ENCODE measurements at places on chromosomes 3 and 15.
A peak's percentile ranks its signal among the peaks of the same experiment; 100 is the strongest.

DNA sequence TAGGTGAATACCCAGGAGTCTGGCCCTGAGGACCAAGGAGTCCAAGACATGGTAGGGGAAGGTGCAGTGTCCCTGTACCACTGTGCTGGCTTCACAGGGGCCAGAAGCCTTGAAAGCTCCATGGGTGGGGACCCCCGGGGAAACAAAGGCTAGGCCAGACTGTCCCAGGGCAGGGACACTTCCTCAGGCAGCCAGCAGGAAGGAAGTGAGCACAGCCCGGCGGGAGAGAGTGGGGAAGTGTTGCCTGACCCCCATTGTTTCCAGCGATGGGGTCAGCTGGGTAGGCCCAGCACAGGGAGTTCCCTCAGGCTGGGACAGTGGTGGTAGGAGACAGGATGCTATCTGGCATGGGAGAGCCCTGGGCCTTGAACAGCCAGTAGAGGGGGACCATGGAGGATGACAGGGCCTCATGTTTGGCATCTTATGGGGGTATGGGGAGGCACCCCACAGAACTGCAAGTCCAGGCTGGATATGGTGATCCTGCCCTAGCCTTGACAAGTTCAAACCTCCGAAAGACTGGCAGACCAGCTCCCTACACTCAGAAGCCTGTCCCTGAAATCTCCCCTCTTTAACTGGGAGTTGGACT lies 1.2 kb upstream of the HYAL2 start:
- DNase-seq, result no peak

GRCh38 chr15:83559310-83559966 lies 94.5 kb upstream of the ADAMTSL3 start:
- DNase-seq, result peak; percentile 37

DNA sequence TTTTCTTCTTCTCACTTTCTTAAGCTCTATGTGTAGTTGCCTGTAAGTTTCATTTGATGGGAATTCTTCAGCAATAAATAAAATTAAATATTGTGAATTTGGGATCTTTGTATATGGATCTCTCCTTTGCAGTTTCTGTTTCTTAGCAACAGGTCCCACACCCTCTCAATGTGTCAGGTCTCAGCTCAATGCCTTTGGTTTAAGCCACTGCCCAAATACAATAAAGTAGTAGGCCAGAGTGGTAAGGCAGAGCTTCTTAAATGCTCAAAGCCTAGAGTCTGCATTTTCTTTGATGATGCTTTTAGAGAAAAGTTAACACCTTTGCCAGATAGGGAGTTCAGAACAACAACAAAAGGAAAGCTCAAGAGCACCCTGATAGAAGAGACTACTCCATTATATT lies 343.7 kb downstream of the NSUN3 start:
- no peak for DNase-seq

- DNase-seq, result no peak
Observed at GRCh38 chr3:111688190-111688800, 93.1 kb upstream of the ZBED2 start.

GRCh38 chr3:40718209-40718608 lies 193.4 kb downstream of the ZNF621 start:
- no peak for DNase-seq

DNA sequence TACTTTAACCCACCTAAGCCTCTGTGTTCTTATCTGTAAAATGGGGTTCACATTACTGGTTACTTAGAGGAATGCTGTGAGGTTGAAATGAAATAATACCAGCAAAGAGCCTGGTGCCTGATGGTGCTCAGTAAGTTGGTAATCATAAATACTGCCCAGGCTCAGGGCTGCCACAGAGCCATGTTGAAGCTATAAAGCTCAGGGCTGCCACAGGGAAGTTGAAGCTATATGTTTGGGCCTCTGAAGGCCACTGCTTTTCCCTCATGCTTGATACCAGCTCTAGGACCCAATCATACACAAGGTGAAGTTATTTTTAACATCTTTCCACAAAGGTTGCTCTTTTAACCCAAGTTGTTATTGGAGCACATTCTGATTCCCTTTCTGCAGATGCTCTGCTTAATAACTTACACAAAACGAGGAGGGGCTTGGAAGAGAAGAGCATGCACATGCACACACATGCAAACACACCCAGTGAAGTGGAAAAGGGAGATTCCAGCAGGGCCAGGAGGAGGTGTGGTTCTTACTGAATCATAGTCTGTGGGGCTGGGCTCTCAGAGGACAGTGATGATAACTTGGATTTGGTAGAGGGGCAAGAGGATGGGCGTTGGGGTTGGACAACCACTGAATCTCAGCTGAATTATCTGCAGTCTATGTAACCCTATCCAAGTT lies 17.4 kb downstream of the PARP14 start:
- DNase-seq, result no peak

GRCh38 chr3:170490828-170491560 lies 72.3 kb downstream of the CLDN11 start:
- DNase-seq, result no peak

DNA sequence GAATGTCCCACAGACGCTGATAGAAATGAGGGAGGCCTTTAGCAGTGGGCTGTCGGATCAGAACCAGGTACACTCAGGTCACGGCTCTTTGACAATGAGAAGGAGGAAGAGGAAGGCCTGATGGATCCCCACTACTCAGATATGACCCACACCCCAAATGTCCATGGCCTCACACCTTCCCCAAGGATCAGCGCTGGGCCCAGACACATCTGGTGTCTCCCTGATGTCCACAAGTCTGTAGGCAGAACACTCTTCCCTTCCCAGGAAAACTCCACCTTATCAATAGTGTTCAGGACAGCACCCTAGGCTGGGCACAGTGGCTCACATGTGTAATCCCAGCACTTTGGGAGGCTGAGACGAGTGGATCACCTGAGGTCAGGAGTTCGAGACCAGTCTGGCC lies 33.3 kb upstream of the SFMBT1 start:
- no peak for DNase-seq

- DNase-seq, result no peak
Observed at GRCh38 chr3:114863848-114864247, 283.2 kb downstream of the ZBTB20 start.

DNA sequence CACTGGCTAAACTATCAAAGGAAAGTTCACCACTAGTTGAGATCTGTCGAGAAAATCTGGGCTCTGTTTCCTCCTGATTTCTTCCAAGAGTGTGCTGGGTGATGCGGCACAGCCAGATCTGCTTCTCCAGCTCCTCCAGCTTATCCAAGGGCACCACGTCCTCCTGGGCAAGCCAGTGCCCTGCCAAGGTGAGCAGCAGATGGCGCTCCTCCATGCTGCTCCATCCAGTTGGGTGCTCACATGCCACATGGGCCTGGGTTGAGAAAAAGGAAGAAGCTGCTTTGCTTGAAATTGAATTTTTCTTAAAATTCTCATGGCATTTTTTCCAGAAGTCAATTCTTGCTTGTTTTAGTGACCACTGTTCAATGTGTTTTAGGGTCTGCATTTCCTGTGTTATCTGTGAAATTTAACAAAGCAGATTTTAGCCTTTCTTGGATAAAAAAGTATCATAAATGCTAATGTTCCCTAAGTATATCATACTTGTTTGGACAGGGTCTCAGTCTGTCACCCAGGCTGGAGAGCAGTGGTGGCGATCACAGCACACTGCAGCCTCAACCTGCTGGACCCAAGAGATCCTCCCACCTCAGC lies 47.3 kb downstream of the EIF3J start:
- DNase-seq, result no peak

DNA sequence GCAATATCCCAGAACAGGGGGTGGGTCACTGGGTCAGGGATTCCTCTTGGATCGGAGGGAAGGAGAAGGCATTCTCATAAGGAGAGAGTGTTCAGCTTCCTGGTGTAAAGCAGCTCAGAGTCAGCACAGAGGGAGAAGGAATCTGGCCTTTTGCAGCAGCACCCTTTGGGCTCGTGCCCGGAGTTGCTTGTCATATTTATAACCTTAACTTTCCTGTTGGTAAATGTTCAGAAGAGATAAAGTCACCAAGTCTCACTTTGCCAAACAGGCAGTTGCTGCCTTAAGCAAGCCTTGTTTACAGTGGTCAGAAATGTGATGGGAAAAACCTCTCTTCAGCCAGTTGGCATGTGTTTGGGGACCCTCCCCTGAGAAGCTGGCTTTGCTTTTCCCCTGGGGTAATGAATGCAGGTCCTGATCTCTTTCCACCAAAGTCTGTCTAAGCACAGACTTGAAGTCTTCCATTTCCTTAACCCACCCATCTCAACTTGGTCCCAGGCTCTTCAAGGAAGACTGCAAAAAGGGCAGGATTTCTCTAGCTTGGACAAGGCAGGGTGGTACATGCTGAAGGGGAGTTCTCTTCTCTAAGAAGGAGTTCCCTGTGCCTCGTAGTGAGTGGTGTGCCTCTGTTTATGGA lies 206.9 kb upstream of the BHLHE40 start:
- DNase-seq, result no peak

- DNase-seq, result no peak
Observed at GRCh38 chr3:72323773-72324172, 524.5 kb downstream of the SHQ1 start.

DNA sequence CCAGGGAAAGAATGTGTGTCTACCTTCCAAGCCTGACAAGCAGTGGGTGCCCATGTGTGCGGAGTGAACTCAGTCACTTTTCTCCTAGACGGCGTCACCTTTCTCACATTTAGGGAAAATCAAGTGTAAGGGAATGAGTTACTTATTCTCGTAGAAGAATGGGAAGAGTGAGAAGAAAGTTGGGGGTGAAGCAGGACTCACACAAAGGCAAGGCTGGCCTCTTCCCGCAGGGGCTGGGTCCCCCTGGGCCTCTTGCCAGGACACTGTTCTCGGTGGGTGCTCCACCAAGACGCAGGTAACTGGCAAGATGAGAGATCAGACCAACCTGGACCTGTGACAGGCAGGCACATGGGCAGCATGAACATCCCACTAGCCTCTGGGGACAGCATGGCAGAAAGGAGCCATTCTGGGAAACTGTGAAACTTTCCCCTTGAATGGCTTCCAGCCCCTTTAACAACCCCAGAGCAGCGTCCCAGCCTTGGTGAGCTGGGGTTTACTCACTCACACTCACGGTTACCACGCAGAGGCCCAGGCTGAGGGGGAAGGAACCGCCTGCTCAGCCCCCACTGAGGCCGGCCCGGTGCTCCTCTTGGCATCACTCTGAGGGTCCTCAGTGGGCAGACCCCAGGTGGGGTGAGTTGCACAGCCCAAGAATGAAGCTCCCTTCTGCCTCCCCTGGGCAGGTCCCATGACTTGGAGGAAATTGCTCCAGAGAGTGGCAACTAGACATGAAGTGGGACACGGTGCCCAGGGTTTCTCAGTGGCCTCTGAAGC lies 15.0 kb upstream of the SRP14 start:
- no peak for DNase-seq

GRCh38 chr3:24641628-24642027 lies 147.0 kb upstream of the THRB start:
- DNase-seq, result no peak

DNA sequence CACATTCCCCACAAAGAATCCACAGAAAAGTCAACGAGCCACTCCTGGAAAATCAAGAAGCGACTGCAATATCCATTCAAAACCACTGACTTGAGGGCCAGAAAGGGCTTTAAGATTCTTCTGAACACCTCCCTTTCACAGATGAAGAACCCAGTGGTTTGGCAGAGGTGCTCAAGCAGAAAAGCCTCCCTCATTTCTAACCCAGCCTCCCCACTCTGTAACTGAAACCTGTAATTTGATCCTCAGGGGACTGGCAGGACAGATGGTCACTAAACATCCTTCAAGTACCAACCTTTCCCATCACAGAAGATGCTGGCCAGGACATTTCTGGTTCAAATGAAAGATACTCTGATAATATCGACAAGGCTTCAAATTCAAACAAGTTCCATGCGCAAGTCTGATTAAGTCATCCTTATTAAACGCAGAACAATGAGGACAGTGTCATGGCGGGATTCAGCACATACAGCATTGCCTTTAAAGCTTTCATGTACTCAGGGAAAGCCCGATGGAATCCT lies 5.5 kb downstream of the SEMA5B start:
- DNase-seq, result no peak

DNA sequence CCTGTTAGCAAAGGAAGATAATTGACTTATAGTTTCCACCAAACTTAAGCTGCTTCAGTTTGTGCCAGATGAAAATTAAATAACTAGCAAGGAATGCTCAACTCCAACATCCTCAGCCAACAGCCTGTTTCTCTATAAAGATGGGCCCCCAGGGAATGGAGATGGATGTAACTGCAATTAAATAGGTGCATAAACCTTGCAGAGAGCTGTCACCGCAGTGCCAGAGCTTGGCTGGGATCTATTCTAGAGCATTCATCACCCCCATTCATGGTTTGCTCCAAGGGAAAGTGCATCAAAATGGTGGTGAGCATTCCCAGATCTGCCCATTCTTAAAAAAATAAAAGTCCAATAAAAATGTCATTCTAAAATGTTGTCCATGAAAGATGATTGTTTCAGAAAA lies 19.7 kb upstream of the RORA start:
- DNase-seq, result no peak

DNA sequence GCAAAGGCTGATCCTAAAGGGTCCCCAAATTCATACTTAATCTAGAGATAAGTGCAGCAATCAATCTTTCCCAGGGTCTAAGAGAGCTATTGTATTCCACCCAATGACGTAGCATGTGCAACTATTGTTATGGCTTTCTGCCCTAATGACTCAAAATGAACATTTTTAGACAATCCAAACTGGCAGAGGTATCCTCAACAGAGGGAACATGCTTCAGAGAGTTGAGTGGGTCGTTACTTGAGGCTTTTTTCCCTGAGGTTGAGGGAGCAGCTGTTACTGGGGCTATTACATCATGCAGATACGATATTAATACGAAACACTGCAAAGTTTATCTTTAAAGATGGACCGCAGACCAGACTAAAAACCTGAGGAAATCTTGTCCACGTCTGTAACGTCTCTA lies 278.3 kb upstream of the WNT5A start:
- no peak for DNase-seq

DNA sequence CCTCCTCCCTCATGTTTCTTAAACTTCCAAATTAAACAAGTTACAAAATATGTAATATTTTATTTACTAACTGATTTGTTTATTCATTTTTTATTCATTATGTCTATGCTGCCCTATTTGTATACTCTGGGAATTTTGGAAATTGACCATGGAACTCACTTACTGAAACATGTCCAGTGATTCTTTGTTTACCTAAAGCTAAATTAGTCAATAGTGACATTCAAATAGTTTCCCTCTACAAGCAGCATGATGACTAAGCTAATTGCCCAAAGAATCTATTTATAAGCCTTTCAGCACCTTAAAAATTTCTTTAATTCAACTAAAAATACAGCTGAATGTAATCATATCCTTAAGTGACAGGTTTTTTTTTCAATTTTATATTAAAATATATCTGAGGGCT lies 437.7 kb downstream of the SI start:
- DNase-seq, result no peak
